ENCODE measurements at places on chromosomes 5 and 9.
A peak's percentile ranks its signal among the peaks of the same experiment; 100 is the strongest.

DNA sequence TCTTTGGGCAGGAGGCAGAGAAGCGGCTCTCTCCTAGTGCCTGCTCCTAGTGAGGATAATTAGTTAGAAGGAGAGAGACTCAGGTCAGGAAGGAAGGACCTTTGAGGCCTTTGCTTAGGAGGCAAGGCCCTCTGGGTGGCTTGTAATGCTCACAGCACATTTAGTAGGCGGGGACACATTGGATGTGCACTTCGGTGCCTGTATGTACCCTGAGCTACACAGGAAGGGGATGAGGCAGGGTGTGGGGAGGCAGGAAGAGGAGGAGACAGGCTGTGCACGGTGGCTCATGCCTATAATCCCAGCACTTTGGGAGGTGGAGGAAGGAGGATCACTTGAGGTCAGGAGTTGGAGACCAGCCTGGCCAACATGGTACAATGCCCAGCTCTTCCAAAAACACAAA lies 7.2 kb upstream of the LCN2 start:
- DNase-seq, result no peak

GRCh38 chr5:11143456-11144267 lies 382.6 kb upstream of the DAP start:
- DNase-seq, result no peak

GRCh38 chr5:132056610-132057497 lies 3.6 kb upstream of the IL3 start:
- no peak for DNase-seq

DNA sequence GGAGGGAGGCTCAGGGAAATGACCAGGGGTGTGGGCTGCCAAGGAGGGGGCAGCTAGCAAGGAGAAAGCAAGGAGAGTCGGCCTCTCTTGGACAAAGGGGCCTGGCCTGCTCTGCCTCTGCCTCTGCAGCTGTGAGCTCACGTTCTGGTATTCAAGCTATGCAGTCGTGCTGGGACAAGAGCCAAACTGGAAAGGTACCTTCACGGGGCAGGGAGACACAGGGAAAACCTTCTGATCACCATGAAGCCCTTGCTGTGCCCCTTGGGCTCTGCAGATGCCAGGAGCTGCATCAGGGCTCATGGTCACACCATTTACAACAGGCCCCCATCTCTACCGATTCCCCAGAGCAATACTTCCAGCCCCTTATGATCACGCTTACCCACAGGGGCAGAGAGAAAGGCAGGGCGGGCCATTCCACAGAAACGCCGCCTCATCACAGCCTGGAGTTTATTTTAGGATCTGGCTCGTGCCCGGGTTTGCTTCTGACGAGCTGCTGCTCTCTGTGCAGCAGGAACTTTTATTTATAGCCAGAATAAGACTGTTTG lies 63.2 kb downstream of the PRRT1B start:
- peak; percentile 26 for DNase-seq

GRCh38 chr9:111740739-111741138 lies 54.0 kb downstream of the SHOC1 start:
- DNase-seq, result no peak
